T-helper 17 cell (primary cell): ENCODE measurements at places on chromosomes 2 and 18.

- no peak for DNase-seq
Measured at GRCh38 chr2:156437272-156437930, 1.2 kb downstream of the GPD2 start.

DNA sequence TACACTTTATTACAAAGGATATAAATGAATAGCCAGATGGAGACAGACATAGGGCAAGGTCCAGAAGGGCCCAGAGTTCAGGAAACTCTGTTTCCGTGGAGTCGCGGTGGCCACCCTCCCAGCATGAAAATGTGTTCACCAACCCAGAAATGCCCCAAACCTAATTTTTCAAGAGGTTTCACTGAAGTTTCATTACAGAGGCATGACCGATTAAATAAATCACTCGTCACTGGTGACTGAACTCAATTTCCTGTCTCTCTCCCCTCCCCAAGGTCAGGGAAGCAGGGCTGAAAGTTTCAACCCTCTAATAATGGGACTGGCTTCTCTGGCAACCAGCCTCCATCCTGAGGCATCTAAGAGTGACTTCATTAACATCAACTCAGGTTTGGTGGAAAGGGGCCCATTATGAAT is 22.4 kb downstream of the USP40 start:
- DNase-seq, result no peak

- DNase-seq, result no peak
Measured at GRCh38 chr2:48474574-48475298, 55.2 kb upstream of the STON1 start.

- DNase-seq, result no peak
Measured at GRCh38 chr2:218984239-218985020, 554 bp downstream of the FEV start.

DNA sequence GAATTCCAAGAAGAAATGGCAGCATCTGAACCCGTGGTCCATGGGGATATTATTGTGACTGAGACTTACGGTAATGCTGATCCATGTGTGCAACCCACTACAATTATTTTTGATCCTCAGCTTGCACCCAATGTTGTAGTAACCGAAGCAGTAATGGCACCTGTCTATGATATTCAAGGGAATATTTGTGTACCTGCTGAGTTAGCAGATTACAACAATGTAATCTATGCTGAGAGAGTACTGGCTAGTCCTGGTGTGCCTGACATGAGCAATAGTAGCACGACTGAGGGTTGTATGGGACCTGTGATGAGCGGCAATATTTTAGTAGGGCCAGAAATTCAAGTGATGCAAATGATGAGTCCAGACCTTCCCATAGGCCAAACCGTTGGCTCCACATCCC is 34.4 kb upstream of the DSG3 start:
- no peak for DNase-seq

GRCh38 chr2:73112026-73112912 is 479 bp downstream of the RAB11FIP5 start:
- DNase-seq, result peak; percentile 24

- no peak for DNase-seq
Measured at GRCh38 chr2:206240327-206240726, 34.1 kb upstream of the ZDBF2 start.

DNA sequence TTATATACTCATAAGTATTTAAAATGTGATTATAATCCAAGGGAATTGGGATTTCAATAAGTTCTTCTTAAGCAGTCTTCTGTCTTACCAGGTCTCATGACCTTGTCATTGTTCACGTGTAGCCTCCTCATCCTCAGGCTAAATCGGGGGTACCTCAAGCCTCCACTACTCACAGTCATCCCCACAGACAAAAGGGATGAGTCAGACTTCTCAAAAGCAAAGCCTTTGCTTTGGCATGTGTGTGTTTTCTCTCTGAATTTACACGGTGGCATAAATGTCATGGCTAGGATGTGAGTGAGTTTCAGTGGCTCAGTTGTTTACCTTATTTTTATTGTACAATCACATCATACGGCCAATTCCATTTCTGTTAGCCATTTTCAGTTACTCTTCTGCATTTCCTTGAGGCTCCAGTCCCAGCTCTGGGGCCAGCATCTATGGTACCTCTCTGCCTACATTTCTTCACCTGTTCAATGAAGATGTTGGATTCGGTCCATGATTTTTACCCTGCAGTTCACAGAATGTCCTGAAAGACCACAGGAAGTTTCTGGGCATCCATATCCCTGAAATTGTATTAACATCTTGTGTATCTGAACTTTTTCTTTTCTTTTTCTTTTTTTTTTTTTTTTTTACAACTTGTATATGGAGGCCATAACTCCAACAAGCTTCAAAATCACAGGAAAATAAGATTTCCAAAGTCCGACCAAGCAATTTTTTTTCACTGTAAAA is 195.3 kb downstream of the FHOD3 start:
- DNase-seq, result no peak
